SJSA1 (cell line): ENCODE measurements at places on chromosomes 16 and 17.

DNA sequence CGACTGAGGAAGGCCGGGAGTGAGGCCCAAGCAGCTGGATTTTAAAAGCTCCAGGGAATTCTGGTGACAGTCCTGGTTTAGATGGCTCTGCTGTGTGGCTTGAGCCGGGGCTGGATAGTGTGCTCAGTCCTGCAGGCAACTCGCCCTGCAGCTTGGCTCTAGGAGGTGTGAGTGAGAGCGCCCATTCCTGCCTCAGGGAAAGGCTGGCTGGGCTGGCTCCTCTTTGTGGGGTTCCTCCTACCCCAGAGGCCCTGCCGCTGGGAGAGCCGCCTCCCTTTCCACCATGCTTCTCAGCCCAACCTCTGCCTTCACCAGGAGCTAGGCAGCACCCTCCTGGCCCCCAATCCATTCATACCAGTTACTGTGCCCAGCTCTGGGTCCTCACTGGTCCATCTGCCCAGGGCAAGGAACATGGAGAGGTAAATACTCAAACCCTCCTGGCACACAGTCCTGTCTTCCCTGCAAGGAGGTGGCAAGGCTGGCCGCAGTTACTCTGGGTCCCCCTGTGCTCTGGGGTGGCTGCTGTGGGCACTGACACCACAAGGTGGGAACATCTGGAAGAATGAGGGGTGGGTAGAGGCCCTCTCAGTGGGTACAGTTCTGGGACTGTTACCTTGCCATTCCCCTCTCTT, 47.1 kb downstream of the VAC14 start:
- no peak for DNase-seq

- no peak for DNase-seq
Observed at GRCh38 chr17:20779521-20779920, 200.0 kb downstream of the CDRT15L2 start.

GRCh38 chr17:36938566-36939051, 1.3 kb downstream of the LHX1 start:
- no peak for DNase-seq

- no peak for DNase-seq
Observed at GRCh38 chr16:68349838-68350410, 39.1 kb downstream of the PRMT7 start.

GRCh38 chr17:58263773-58264172, 17.0 kb downstream of the MPO start:
- peak; percentile 8 for DNase-seq

DNA sequence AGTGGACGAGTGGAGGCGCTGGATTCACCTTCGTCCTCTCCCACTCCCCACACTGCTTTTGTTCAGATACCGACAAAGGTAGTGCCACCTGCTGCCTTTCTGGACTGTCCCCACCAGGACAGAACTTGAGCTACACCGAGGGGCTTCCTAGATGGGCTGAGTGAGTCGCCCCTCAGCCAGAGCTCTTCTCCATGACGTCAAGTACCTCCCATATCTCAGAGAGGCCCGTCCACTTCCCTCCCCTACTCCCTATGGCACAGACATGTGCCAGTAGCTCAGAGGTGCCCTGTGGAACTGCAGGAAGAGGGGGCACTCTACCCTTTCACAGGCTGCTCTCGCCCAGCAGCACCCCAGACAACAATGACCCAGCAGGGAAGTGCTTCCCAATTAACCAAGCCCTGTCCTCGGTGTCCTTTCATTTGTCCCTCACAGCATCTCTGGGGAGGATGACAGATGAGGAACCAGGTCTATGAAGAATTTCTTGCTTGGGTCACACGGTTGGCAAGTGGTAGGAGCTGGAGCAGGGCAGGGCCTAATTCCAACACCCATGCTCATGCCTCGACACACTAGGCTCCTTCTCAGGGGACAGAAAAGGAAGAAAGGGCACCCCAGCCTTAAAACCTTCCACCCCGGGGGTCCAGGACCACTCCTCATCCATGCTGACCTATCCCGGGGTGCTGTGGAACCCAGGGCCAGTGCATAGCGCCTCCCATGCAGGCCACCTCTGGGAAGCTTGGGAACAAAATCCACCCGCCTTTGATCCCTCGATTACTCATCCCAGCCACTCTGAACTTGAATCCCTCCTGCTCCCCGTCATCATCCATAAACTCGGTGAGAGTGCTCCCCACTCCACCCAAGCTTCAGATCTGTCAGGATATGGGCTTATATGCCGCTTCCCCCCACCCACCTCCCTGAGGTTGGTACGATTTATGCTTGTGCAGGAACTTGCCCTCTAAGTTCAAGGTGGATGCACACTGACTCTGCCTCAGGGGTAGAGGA, 51.7 kb downstream of the WNT3 start:
- no peak for DNase-seq

DNA sequence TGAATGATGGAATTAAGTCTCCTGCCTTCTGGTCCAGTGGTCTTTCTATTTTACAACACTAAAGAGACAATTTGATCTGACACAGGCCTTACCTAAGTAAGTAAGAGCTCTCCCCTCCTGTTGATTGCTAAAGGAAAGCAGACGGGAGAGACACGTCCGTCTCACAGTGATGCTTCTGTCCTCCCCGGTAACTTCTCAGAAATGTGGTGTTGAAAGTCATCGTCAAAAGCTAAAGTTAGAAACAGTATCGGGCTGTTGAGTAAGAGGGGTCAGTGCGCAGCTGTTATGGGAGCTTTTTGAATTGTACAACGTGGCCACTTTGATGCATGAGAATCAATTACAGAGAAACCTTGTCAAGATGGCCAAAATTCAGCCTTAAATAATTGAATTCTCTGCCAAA, 1.9 kb upstream of the RBFOX1 start:
- no peak for DNase-seq

DNA sequence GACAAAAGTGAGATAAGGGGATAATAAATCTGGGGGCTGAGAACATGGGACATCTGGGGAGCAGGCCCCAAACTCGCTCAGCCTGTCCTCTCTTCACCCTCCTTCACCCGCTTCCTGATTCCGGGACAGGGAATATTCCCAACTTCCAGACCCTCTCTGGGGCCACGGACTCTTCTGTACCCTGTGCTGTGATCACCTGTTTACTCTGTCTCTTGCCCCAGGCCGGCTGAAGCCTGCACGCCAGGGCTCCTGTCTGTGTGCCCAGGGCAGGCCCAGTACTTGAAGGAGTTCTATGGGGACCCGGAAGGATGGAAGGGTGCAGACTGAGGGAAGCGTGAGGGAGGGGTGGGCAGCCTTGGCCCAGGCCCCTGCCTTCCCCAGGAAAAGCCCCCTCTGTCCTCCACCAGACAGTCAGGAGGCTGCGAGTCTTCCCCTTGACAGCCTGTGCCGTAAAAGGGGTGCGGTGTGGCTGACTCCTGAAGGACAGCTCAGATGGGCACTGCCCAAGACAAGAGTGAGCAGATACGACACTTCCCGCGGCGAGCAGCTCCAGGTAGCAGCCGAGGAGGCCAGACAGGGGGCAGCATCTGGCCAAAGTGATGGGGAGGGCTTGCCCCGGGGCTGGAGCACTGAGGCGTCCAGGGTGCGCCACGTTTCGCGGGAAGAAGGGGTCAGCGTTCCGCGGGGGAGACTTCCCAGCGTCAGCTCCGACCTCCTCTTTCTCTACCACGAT, 1.0 kb upstream of the CCNF start:
- no peak for DNase-seq

- DNase-seq = peak; percentile 45
Observed at GRCh38 chr16:66490774-66491715, 58.9 kb downstream of the TK2 start.

DNA sequence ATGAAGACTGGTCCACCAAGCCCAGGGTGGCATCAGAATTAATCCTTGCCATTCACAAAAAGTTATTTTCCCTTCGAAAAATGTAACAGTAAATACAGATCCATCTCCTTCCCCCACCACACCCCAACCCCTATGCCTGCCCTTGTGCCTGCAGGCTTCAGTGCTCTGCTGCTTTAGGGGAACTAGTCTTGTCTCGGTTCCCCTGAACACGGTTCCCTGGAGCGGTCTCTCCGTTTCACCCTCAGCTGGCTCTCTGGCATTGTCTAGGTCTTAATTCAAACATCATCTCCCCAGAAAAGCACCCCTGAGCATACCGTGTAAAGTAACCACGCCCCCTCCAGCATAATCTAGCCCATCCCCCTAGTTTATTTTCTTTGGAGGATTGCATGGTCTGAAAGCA, 25.8 kb downstream of the EMP2 start:
- DNase-seq = no peak

DNA sequence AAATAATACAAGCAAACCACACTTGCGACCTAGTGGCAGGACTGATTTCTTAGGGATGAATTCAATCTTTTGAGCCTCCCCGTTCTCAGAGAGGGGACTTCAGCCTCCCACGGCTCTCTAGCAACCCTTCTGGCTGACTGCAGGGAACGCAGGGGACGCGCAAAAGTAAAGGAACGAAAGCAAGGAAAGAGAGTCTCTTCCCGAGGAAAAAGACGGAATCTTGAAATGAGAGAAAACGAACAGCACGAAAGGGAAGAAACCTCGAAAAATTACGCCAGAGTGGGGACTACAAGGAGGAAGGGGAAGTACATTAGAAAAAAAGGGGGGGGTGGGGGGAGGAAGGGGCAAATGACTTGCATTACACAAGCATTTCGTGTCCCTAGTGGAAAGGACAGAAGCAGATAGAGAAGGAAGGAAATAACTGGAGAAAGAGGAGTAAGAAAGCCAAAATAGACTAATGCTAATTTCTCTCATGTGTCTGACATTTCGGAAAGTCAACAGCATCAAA, 1.2 kb downstream of the GRB2 start:
- DNase-seq = peak; percentile 78

- DNase-seq = no peak
Observed at GRCh38 chr17:38716368-38717005, 11.4 kb downstream of the MLLT6 start.

- DNase-seq = no peak
Observed at GRCh38 chr16:7025616-7026190, 306.9 kb upstream of the RBFOX1 start.

GRCh38 chr16:21600031-21600773, 825 bp downstream of the METTL9 start:
- DNase-seq = no peak

- DNase-seq = no peak
Observed at GRCh38 chr17:48759288-48759687, 30.7 kb upstream of the HOXB13 start.

- no peak for DNase-seq
Observed at GRCh38 chr17:79904865-79905264, 65.6 kb upstream of the CBX4 start.

DNA sequence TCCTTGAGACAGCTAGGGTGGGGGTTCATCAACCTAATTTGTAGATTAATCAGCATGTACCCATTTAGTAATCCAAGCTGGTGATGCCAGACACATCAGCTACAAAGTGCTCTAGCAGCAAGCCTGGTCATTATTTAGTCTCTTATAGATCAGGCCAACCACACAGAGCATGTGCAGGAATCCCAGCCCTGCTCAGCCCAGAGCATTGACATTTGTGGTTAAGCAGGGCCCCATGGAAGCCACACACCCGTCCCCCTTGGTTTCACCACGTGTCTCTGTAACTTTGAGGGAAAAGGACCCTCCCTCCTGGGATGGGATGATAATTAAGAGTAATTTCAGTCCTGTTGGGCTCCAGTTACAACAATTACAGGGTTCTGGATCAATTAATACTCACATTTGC, 268.8 kb upstream of the RPL38 start:
- DNase-seq = no peak
